CD14-positive monocyte (primary cell): ENCODE measurements at places on chromosomes 16 and 17. TPM values are rescaled to one million over a fixed set of nuclear protein-coding genes. Genes with fewer than 3 reads are reported as not detected.
A peak's percentile ranks its signal among the peaks of the same experiment; 100 is the strongest.

DNA sequence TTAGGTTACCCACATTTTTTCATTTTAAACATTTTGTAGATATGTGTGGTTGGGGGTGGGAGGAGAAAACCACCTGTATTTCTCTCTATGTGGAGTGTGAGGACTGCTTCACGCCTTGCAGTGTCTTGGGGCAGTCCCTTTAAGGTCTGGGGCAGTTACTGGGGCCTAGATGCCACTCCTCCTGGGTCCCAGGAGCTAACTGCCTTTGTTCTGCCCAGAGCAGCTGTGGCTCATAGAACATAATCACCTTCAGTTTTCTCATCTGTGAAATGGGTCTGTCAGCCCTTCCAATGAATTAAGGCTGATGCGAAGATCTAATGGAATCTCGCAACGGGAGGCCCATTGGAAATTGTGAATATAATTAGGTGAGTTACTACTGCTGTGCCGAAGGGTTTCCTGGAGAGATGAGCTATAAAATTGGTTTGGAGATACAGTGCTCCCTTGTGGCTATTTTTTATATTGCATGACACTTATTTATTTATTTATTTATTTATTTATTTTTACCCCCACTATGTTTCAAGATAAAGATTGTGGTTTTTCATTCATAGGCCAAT, 22.9 kb downstream of the DHRS7C start:
- no peak for DNase-seq

DNA sequence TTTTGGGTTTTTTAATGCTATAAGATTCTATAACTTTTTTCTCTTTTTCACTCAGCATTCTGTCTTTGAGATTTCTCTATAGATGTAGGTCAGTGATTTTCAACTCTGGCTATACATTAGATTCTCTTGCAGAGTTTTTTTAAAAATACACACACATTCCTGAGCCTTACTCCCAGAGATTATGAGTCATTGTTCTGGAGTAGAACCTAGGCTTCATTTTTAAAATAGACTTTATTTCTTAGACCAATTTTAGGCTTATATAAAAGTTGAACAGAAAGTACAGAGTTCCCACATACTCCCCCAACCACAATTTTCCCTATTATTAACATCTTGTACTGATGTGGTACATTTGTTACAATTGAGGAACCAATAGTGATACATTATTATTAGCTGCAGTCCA, 63.3 kb downstream of the CYB561 start:
- DNase-seq = no peak

DNA sequence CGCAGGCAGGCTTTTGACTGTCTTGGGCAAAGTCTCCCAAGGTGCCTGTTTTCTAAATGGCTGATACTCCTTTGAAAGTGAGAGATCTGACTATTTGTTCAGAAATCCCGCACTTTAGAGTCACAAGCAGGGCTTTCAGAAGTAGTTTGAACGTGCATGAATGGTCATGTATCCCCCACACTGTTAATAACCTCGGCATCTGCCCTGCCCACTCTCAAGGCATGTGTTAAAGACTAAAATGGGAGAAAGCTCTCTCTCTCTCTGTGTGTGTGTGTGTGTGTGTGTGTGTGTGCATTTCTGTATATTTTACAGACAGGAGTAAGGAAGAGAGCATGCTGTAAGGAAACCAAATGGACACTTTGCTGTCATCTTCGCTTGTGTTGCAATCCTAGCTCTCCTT, 163.7 kb downstream of the MAF start:
- no peak for DNase-seq

GRCh38 chr17:40536295-40537171, 28.7 kb downstream of the CCR7 start:
- DNase-seq = no peak

Gene PDPR
- polyA plus RNA-seq = 14.8 and 26.4 TPM in 2 replicates

Gene TMEM114
- not detected for polyA plus RNA-seq

DNA sequence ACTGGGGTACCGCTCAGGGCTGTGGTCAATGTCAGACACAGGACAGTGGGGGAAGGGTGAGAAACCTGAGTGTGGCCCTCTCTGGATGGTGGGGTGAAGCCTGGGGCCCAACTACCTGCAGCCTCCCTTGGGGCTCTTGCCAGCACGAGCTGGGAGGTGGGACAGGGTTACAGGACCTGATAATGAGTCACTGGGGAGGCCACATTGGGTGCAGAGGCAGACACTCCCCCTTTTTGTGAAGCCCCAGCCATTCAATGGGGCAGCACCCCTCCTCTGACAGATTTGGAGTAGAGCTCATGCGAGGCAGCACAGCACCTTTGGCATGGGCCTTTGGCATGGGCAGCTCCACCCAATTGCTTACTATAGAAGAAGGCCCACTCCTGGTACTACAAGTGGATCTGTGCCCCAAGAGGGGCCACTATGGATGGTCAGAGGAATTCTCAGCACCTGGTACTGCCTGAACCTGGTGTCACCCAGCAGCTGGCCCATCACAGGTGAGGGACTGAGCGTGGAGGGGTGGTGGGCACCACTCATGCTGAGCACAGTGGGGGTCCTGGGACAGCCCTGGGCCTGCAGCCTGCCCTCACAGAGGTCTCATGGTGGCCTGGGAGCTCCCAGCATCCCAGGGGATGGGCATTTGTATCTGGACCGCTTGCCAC, 45.2 kb upstream of the SMPD3 start:
- DNase-seq = no peak

- peak; percentile 95 for DNase-seq
These were observed 100.1 kb upstream of the CHMP6 start for GRCh38 chr17:80891397-80892018.

GRCh38 chr16:15829460-15829859, 27.4 kb downstream of the MYH11 start:
- peak; percentile 1 for DNase-seq

Gene SOST
- polyA plus RNA-seq = not detected

DNA sequence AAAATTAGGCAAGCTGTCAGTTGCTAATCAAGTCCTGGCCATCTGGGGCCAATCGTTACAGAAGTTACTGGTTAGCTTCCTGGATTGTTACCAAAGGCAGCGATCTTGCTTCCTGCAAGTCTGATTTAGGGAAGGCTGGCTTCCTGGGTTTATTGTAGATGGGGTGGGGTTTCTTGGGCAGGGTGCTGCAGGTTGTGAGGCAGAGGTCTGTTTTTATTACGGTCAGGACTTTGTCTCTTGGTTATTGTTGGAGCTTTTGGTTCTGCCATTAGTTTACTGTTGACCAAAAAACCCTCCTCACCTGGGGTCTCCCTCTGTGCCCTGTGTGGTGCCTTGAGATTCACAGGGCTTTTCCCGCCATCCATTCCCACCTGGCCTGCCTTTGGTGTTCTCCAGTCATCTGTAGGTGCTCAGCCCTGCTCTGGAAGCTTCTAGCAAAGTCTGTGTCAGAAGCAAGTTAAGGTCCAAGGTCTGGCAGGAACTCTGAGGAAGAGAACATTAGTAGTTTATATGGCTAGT, 36.9 kb downstream of the SLC47A1 start:
- no peak for DNase-seq
